ENCODE measurements at places on chromosomes 3 and 15.

DNA sequence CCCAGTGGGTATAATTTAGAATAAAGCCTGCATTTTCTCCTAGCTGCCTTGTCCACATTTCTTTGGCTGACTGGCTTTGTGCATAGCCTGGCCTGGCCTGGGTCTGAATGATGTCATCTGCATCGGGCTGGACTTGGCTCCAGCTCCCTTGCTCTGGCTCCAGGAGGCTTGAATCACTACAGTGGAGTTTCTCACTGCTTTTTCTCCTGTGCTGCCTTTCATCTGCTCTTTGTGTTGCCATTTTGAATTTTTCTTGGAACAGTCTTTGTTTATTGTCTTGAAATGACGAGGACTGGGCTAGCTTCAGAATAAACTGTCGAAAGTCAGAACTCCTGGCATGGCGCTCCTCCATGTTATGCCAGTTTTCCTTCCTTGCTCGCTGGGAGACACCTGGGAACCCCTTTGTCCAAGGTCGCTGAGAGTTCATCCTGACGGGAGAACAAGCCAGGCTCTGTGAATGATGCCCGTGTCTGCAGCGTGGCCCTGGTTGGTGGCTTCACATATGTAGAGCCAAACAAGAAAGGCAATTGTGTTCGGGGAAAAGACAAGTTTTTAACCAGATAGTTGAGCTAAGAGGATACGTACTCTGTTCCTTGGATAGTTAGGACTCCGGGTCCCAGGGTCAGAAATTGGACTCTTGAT is 258.9 kb downstream of the PDZRN3 start:
- peak; percentile 48 for DNase-seq

- no peak for DNase-seq
Observed at GRCh38 chr15:70036585-70037291, 61.0 kb downstream of the TLE3 start.

GRCh38 chr3:177498037-177498857 is 301.0 kb upstream of the TBL1XR1 start:
- no peak for DNase-seq

- no peak for DNase-seq
Observed at GRCh38 chr3:177449360-177450006, 252.2 kb upstream of the TBL1XR1 start.

DNA sequence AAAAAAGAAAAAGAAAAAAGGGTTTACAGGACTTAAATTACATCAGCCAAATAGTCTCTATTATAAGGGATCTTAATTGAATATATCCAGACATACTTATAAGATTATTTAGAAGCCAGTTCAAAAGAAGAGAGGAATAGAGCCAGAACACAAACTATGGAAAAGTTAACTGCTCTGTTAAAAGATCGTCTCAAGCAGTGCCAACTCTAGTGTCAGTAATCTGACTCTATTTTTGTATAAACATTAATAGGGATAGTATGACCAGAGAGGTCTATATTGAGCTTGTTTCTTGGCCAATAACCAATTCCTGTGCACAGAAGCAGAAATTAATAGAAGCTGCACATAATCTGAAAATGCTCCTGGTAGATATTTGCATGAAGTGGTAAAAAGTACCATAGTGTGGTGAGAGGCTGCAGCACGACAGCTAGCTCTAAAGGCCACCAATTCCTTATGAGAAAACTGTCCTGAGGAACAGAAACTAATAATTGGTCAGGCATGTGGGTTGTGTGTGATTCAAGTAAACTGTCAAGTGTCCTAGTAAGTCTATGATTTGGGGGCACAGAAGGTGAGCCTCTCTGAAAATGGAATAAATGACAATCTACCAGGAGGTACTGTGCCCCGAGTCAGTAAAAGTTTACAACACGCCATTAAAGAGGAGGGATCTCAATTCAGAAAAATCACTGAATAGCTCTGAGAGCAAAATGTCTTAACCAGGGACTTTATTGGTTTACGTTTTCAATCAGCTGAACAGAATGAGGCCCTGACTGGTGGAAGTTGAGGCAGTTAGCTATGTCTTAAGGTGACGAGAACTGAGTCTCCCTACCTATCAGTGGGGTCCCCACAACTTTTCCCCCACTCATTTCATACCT is 51.5 kb upstream of the NANOGP8 start:
- no peak for DNase-seq

- no peak for DNase-seq
Observed at GRCh38 chr3:174613173-174613572, 246.0 kb upstream of the NAALADL2 start.

DNA sequence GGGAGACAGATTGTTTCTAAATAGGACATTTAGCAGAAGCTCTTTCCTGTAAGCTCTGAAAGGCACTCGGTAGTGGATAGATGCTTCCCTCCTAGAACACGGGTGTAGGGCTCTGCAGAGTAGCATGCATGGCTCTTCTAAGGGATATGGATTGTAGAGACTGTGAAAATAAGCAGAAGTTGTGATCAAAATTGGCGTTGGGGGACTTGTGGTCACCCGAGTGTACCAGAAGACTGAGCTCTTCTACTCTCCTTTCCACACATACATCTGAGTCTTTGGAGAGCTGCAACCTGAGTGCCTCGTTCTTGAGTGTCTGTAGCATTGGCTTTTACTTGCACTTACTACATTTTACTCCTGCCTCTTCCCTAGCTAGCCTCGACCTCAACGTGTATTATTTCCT is 197.7 kb downstream of the LPP start:
- no peak for DNase-seq

DNA sequence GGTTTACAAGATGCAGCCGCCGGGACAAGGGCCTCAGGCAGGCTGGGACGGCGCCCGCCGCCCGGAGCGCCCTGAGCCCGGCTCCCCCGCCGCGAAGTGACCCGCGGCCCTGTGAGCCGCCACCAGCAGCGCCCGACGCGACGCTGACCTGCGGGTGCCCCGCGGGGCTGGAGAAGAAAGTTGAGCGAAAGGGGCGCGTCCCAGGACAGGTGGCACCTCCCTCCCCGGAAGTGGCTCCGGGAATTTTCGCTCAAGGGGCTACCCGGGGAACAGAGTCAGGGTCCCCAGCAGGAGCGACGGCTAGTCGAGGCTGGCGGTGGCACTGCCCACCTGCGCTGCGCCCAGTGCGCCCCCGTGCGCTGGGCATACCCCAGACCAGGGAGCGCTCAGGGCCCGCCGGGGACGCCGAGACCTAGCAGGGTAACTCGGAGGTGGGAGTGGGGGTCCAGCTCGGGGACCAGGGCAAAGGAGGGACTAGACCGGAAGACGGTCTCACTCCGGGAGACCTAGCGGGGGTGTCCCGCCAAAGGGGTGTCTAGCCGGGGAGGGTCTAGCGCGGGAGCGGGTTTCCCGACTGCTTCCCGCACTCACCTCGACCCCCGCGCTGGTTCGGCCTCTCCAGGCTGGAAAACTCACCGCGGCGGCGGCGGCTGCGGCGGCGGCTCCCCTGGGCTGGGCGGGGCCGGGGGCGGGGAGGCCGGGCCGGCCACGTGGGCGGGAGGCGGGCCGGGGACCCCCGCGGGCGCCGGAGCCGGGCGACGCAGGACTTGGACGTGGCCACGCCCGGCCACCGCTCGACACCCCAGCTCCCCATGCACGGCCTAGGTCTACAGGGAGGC is 18.4 kb downstream of the SPATA12 start:
- DNase-seq, result no peak

- DNase-seq, result no peak
Observed at GRCh38 chr15:80669663-80670273, 25.3 kb upstream of the ABHD17C start.

- DNase-seq, result no peak
Observed at GRCh38 chr3:190591080-190591479, 77.2 kb downstream of the IL1RAP start.

GRCh38 chr3:64673159-64673715 is 14.6 kb downstream of the ADAMTS9 start:
- DNase-seq, result no peak

- DNase-seq, result no peak
Observed at GRCh38 chr3:33117461-33117860, 3.6 kb downstream of the CRTAP start.

DNA sequence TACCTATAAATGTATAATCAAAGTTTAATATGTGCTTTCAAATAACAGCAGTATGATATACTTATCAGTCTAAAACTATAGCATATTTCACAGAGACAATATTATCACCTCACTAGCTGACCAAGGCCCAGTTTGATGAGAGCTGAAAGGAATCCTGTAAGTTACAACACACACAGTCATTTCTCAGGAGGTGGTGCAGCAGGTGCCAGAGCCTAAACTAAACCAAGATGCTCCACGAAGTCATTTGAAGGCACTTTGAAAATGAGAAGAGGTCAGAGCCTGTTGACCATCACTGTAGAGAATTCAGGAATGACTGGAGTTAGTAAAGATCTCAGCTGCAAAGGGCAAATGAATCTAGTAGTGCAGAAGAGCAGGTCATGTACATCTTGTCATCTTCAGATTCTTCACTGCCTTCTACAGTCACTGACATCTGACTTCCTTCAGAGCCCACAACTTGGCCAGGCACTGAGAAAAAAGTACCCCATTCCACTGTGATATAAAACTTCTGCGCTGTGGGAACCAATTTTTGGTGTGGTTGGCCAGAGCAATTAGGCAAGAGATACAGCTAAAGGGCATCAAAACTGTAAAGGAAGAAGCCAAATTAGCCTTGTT is 7.9 kb downstream of the GBE1 start:
- DNase-seq, result no peak

GRCh38 chr15:74302821-74303359 is 64.6 kb downstream of the CYP11A1 start:
- no peak for DNase-seq

- DNase-seq, result peak; percentile 5
Observed at GRCh38 chr3:63228677-63229076, 49.4 kb upstream of the SYNPR start.

- DNase-seq, result no peak
Observed at GRCh38 chr15:58490086-58490887, 58.5 kb downstream of the LIPC start.

- no peak for DNase-seq
Observed at GRCh38 chr3:150074697-150075416, 104.2 kb upstream of the PFN2 start.

GRCh38 chr15:39409876-39410530 is 170.9 kb upstream of the THBS1 start:
- no peak for DNase-seq

DNA sequence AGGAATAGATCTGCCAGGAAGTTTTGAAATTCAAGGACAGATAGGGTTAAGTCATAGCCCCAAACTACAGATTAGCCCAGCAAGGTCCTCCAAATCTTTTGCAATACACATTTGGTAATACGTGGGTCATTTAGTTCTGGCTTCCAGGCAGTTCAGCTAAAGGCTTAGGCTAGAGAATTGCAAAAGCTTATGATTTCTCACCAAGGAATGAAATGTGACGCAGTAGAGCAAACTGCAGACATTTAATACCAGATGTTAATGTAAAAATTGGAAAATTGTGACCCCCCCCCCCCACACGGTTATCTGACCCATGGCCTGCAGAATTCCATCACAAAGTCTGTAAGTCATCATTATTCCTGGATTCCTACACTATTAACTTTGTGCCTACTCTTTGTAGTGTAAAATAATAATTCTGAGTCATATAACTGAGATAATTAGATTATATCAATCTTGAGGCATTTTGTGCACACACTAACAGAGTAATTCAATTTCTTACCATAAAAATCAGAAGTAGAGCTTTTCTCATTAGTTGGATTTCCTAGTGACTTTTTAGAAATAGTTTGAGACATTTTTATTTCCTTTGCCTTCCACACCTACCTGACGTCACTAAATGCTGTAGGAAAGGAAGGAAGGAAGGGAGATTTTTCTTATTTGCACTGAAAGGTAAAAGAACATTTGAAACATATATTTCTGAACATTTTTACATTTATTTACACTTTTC is 235.2 kb downstream of the DTWD1 start:
- DNase-seq, result no peak

GRCh38 chr3:23815879-23816278 is 10.1 kb downstream of the UBE2E1 start:
- no peak for DNase-seq

GRCh38 chr15:58049520-58050227 is 15.8 kb downstream of the ALDH1A2 start:
- DNase-seq, result no peak

All from urinary bladder (tissue), 4 donors.